ENCODE measurements at places on chromosomes 13 and 19. TPM values are rescaled to one million over a fixed set of nuclear protein-coding genes. Genes with fewer than 3 reads are reported as not detected.

DNA sequence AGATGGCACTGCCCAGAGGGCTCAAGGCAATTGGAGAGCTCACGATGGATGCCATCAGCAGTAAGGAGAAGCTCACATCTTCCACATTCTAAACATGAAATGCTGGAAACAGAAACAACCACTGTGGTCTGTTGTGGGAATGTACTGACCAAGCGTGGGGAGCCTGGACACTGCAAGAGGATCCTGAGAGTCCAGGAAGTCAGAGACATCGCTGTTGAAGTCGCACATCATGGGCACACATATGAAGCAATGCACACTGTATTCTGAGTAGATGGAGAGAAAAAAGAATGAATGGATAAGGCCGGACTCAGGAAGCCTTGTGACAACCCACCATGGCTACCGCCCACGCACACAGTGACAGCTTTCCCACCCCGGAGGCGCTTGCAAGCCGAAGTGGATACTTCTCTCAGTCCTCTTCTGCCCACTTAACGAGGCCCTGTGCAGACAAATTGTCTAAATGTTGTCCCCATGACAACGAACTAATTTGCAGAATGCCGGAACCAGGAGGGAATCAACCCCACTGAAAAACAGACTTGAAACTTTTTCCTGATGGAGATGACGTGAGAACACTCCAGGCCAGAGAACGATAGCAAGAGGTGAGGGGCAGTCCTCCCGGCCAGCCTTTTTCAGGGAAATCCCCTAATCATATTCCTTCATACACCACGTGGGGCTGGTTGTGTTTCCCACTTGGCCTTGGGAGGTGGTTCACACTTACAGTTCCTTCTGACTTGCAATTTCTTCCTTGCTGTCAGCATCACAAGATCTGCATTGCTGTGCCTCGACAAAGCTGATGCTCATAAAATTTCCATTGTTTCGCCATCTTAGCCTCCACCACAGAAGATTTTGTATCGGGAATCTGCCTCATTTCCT is 109.6 kb upstream of the SERP2 start:
- DNase-seq: no peak

DNA sequence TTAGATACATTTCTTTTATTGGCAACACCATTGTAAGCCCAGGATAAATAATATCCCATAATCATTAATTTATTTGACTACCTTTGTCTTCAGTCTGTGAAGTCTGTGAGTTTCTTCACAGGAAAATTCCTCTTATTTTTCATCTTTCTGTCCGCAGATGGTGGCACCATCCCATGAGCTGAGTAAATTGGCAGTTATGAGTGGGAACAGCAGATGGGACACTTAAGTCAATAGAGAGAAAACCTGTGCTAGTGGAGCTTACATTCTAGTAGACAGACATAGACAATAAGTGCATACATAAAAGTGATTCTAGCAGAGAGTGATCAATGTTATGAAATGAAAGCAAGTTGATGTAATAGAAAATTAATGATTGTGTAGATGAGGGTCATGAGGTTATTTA is 638.2 kb upstream of the MIR17HG start:
- DNase-seq: no peak

- DNase-seq: no peak
These were observed 716.2 kb upstream of the GPC6 start for GRCh38 chr13:92510416-92510815.

DNA sequence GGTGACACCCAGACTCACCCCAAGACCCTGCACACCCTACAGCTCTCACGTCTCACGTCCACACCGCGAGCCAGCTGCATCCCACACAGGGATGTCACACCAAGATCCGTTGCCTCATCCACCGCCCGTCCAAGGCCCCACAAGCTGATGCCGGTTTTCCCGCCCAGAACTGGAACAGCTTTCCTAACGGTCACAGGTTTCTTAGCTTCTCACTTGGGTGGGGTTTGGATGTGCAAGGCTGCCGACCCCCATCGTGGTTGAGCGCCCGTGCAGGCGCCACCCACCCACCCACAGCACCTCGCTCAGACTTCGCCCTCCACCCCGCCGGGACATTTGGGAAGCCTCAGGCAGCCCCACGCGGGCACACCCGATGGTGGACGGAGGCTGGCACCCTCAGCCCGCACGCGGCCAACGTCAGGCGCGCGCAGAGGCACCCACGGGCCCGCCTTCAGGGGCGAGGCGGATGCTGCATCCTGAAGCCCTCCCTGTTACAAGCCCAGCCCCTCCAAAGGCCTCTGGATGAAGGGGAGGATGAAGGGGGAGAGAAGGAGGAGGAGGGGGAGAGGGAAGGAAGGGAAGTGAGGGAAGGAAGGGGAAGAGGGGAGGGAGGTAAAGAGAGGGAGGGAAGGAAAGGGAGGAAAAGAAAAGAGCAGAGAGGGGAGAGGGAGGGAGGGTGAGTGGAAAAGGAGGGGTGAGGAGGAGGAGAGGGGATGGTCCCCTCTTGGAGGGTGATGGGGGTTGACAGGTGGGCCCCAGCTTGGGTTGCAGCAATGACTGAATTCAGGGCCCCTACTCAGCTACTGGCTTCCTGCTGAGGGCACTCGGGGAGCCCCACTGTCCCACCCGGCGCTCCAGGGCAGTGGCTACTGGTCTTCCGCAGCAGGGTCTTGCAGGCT is 12.8 kb downstream of the ONECUT3 start:
- DNase-seq: no peak

- no peak for DNase-seq
These were observed 1.6 kb downstream of the LATS2 start for GRCh38 chr13:21059641-21060337.

DNA sequence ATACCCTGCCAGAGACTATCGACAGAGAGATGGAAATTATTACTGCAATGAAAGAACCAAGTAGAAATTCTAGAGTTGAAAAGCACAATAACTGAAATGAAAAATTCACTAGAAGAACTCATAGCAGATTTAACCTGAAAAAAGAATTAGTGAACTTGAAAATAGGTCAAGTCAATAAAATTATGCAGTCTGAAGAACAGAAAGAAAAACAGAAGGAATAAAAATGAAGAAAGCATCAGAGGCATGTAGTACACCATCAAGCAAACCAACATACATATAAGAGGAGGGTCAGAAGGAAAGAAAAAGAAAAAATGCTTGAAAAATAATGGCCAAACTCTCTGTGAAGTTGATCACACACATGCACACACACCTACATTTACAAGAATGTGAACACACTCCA is 3.6 kb upstream of the ZNF780B start:
- DNase-seq: no peak

GRCh38 chr13:100976993-100977392 is 302.4 kb upstream of the TMTC4 start:
- no peak for DNase-seq

The MBD3L3 gene
- not detected for total RNA-seq

The BRCA2 gene
- total RNA-seq: 1.0 TPM
